ENCODE measurements at places on chromosomes 3 and 15.

GRCh38 chr3:132180337-132180791 is 136.8 kb upstream of the ACP3 start:
- no peak for DNase-seq

DNA sequence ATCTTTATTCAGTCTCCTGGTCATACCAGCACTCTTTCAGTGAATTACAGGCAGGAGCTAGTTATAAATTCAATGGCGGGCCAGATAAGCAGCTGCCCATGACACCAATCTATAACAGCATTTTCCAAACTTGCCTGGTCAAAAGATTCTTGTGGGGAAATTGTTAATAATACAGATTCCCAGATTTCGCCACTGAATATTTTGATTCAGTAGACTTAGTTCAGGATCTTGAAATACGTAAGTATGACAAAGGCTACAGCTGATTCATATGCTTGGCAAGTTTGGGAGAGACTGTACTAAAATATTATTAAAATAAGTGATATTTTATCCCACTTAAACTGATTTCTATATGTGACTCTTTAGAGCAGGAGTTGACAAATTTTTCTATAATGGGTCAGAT is 119.3 kb downstream of the TMCO5A start:
- DNase-seq = no peak

DNA sequence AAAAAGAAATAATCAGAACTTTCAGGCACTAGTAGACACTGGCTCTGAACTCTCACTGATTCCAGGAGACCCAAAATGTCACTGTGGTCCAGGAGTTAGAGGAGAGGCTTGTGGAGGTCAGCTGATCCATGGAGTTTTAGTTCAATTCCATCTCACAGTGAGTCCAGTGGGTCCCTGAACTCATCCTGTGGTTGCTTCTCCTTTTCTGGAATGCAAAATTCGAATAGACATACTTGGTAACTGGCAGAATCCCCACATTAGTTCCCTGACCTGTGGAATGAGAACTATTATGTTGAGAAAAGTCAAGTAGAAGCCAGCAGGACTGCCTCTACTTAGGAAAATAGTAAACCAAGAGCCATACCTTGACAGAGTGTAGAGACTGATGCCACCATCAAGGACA is 87.3 kb upstream of the OXTR start:
- no peak for DNase-seq

- no peak for DNase-seq
These were observed 28.7 kb upstream of the ZNF148 start for GRCh38 chr3:125403789-125404188.

- DNase-seq = peak; percentile 44
These were observed 78.1 kb downstream of the LSM3 start for GRCh38 chr3:14256561-14257342.

DNA sequence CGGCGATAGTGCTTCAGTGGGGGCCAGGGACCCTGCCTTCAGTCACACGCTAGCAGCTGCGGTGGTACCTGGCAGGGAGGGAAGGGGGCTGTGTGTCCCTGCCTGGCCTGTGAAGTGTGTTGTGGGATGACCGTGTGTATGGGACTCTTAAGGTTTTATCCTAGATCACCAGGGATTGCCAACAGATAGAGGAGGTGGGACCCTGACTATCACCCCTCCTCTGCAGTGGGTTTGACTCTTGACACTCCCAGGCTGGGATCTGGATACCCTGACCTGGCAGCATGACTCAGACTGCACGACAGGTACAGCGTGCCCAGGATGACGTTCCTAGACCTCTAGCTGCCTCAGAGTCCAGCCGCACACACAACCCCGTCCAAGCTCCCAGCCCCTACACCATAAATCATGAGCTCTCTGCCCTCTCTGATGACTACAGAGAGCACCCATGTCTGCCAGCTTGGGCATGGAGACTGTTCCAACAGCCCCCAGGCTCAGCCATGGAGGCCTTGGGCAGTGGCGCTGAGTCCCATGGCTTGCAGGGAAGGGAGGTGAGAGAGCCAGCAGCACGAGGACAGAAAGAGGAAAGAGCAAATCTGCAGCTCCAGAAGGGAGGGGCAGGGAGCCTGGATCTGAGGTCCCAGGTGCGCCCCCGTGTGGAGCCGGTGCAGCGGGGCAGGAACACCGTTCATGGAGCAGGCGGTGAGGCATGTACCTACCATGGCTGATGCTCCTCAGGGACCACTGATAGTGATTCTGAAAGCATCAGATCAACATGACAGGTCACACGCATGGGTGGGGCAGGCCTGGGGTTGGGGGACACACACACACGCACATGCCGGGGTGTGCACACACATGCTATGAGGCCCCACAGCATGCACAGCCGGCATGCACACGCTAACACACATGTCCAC is 71.0 kb downstream of the ADAMTS7 start:
- DNase-seq = peak; percentile 77

DNA sequence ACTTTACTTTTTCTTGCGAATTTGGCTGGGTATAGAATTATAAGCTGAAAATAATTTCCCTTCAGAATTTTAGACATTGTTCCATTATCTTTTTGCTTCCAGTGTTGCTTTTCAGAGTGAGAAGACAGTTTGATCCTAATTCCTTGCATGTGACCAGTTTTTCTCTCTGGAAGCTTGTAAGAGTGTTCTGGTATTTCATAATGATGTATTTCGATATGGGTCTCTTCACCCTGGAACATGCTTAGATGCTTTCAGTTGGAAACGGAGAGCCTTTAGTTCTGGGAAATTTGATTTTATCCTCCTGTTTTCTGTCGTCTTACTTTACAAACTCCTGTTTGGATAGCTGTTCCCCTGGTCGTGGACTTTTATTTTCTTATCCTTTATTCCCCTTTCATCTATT is 13.9 kb downstream of the ALPK3 start:
- no peak for DNase-seq

GRCh38 chr3:8387571-8387970 is 114.1 kb upstream of the LMCD1 start:
- DNase-seq = no peak

GRCh38 chr15:46146002-46146401 is 511.2 kb downstream of the SQOR start:
- DNase-seq = no peak

- no peak for DNase-seq
These were observed 337.2 kb downstream of the ZBTB20 start for GRCh38 chr3:114809668-114810413.

GRCh38 chr3:78926523-78926922 is 841.3 kb downstream of the ROBO1 start:
- DNase-seq = no peak

DNA sequence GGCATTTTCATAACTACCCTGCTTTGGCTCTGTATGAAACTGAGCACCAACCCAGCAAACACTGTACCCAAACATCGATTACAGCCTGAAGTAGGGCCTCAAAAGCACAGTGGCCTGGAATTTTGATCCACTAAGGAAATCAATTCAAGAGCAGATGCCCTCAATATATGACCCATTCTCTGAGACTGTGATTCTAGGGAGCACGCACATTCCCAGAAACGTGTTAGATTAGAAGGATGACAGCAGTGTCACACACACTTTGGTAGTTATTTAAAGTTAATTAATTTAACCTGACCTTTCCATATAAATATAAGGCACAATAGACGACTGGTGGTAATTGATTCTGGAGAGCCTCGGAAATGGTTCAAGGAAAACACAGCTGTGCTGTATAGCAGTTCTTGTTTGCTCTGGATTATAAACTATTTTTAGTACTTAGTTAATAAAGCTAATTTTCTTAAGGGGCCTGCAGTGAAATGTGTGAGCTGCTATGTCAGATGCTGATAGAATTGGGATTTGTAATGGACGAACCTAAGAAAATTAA is 126.3 kb upstream of the ZNF385D start:
- DNase-seq = no peak

GRCh38 chr3:143585720-143586456 is 262.4 kb downstream of the SLC9A9 start:
- no peak for DNase-seq

DNA sequence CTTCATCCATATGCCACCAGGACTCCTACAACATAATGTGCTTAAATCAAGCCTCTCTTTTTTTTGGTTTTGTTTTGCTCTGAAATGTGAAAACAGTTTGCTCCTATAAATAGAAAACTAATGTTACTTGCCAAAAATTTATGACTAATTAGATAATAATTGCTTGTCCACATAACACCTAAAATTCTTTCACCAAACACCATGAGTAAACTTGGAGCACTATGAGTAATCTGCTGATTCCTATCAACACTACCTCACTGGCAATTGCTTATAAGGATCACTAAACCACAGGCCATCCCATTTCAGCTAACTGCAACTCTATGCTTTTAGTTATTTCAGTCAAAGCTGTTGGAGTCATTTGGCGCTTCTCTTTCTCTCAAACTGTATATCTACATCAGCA is 252.7 kb downstream of the EPHA3 start:
- no peak for DNase-seq

Data from testis (tissue), 5 donors.